WERI-Rb-1 (cell line): ENCODE measurements at places on chromosomes 2 and 18.

- DNase-seq = no peak
These were observed 27.4 kb upstream of the FZD7 start for GRCh38 chr2:202006301-202006700.

GRCh38 chr2:1843646-1844045, 99.3 kb upstream of the PXDN start:
- DNase-seq = no peak

DNA sequence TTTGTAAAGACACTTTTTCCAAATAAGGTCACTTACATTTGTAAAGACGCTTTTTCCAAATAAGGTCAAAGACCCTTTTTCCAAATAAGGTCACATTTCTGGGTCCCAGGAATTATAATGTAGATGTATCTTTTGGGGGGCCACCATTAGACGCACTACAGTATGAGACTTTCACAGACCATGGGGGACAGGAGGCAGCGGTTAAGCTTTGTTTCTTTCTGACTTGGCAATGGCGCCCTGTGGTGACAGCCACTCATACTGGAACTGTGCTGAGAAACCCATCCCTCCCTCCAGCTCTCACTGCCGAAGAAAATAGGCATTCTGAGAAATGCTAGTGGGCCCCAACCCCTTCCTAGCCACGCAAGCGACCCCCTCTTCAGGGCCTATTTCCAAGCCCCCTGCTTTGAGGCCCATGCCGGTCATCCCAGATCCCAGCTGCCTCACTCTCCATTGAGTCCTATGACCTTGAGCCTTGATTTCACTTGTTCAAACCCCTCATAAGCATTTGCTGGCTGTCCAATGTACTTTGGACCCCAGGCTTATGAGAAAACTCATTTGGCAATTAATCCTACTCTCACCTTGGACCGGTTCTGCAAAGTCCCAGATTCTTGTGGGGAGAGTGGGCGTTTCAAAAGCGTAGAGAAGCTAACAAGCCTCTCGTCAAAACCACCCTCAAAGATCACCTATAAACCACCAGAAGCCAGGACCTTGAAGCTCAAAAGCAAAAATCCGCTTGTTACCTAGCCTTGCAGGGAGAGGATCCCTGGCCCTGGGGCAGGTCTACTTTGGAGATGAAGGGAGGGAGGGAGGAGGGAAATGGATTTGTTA, 11.3 kb upstream of the SPATA3 start:
- no peak for DNase-seq

- DNase-seq = no peak
These were observed 12.8 kb upstream of the FMNL2 start for GRCh38 chr2:152322222-152322621.

DNA sequence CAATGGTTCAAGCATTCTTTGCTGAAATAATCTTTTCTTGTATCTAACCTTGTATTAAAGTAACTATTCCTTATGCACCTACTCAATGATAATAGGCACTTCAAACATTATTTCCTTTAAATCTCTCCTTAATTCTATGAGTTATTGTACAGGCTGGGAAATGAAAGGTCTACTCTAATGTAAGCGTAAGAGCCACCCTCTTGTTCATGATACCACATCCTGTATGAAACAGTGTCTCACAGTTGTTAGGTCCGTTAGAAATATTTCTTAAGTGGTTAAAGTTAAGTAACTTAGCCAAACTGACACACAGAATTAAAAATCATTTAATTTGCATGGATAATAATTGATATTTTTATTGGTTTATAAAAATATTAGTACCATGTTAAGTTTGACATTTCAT, 162.5 kb upstream of the RPRM start:
- no peak for DNase-seq

GRCh38 chr2:202687276-202687675, 52.5 kb downstream of the FAM117B start:
- DNase-seq = no peak

GRCh38 chr2:85095094-85095493, 38.1 kb upstream of the TCF7L1 start:
- no peak for DNase-seq

DNA sequence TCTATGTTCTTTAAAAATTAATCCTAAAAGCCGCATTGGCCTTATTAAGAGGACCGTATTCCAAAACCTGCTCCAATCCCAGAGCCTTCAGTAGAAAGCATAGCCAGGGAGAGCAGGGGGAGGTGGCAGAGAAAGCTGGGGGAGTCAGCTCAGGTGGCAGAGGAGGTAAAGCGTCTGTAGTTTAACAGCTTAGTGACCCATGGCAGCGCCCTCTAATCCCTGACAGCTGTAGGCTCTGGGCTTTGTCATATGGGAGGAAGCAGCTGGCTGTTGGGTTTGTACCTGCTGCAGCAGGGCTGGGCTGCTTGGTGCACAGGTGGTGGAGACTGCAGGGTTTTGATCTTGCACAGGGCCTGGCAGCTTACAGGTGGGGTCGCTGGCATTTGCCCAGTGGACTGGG, 50.6 kb downstream of the THNSL2 start:
- peak; percentile 55 for DNase-seq
